ENCODE measurements at places on chromosomes 2 and 18.

- DNase-seq, result no peak
Measured at GRCh38 chr2:213105212-213105611, 46.2 kb downstream of the IKZF2 start.

- DNase-seq, result no peak
Measured at GRCh38 chr18:12435867-12436266, 28.1 kb downstream of the PRELID3A start.

DNA sequence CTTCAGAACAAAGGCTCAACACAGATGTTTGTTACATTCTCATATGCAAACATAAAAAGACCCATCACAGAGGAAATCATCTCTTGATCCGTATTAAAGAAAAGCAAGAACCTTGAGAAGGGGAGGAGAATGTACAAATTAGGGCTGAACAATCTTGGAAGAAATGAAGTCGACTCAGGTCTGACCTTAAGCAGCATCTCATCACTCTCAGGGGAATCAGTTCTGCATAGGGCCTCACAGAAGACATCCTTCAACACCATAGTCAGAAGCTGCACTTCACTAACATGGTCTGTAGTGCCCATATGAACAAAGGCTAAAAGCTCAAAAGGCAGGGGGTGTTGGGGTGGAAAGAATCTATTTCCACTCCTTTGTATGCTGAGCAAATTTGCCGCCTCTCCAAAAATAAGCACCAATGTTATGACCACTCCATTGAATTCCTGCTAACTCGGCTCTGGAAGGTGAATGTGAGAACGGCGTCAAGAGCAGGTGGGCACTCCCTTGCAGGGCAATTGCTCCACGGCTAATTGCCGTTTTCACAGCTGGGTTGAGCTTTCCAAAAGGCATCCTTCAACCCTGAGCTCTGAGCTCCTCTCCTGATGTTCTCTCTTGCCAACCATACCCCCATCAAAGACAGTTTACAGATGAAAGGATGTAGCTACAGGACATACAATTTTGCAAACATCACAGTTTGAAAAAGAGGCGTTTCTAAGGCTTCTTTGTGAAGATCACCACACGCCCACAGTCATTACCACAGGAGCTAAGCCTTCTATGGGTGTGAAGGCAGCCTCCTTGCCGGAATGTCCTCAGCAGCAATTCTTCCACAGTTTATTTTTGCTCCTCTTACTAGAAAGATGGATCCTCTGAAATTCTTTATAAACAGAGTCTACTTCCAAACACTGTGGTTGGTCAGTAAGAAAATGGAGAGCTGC, 10.0 kb downstream of the KLF7 start:
- no peak for DNase-seq

DNA sequence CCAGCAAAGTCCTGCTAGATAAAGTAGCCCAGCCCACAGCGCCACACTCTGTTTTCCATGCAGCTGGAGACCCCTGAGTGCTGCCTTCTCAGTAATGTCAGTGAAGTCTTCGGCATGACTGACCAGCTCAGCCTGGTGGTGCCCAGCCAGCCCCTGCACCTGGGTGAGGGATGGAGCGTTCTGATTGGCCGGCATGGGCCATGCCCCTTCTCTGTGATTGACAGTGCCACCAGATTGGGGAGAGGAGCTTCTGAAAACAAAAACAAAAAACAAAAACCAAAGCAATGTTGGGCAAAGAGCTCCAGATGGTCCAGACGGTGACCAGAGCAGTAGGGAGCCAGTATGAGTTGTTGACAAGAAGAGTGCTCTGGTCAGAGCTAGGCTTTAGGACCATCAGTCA, 122.6 kb downstream of the DYSF start:
- DNase-seq, result no peak

DNA sequence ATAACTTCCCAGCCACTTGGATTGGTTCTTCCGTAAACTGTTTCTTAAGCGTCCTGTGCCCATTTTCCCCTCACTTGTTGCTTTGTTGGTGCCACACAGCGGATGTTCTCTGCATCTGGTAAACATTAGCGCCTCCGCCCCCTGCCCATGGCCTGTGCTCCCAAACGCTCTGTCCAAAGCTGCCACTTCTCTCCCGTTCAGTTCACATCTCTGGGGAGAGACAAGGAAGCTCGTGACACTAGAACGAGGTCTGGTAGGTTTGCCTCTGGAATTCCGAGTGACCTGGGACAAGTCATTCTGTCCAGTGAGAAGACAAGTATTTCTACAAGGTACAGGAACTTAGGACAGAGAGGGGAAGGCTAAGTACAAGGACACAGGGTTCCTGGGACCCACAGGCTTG, 9.4 kb downstream of the COPS9 start:
- DNase-seq, result no peak

DNA sequence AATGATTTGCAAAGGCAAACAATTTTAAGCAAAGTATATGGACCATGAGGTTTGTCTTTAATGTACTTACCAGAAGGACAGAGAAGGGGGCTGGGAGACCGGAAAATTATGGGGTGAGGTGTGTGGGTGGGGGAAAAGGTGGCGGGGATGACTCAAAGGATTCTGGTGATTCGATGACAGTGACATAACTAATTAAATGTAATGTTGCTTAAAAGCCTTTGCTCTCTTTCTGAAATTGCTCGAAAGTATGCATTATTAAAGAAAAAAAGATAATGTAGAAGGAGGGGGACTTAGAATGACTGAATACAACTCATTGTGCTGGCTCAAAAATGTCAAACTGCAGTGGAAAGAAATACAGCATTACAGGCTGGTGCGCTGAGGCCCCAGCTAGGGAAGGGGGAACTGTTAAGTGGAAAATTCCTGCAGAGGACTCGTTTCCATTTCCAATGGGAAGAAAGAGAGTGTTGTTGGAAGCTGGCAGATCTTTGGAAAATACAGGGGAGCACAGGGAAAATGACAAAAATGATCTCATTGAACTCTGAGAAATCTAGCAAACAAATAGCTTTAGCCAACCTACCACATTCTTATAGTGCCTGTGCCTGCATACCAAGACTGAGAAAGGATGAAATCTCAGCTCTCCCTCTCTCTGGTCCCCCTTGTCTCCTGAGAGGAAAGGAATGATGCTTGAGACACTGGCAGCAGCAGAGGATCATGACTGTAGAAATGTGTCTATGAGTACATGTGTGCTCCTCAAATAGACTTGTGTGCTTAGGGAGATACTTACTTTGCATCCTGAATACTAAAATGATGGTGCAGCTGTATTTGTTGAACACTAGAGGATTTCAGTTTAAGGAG, 632.4 kb downstream of the NYAP2 start:
- DNase-seq, result peak; percentile 37

- DNase-seq, result peak; percentile 46
Measured at GRCh38 chr2:207474863-207475485, 54.8 kb upstream of the CREB1 start.

DNA sequence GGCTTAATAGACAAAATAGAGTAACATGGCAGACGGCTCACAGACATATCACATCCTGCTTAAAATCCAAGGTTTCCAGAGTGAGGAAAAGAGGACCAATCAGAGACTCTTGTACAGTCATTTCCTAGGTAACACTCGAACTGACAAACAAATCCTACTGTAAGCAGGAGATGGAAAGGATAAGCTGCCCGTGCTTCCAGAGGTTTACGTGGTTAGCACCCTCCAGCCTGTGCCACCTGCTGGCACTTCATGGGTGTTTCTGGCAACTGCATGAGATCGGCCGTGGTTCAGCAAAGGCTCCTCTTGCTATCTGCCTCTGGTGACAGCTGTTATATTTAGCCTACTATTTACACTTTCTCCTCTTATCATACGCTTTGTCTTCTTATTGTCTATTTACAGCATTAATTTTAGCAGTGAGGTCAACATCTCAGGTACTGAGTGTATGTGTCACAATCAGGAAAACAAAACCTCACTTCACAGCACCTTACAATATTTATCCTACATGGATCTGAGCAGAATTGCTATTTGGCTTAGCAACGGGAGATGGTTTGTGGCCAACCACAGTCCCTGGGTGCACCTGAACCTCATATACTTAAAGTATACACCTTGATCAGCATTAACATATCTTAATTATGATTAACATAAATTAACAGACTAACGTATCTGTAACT, 226.9 kb downstream of the TMEM163 start:
- peak; percentile 4 for DNase-seq

DNA sequence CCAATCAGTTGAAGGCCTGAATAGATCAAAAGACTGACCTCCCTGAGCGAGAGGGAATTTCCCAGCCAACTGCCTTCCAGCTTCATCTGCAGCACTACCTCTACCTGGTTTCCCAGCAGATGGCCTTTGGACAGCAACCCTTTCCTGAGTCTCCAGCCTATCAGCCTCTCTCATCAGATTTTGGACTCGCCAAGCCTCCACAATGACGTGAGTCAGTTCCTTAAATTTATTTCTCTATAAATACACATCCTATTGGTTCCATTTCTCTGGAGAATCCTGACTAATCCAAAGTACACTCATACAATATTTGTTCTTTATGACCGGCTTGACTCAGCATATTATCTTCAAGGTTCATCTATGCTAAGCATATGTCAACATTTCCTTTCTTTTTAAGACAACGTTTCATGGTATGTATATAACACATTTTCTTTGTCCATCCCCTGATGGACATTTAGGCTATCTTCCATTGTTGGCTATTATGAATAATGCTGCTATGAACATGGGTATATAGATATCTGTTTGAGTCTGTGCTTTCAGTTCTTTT, 294.6 kb downstream of the LRATD1 start:
- no peak for DNase-seq

- DNase-seq, result no peak
Measured at GRCh38 chr2:38092196-38092902, 16.4 kb upstream of the CYP1B1 start.

GRCh38 chr2:107336526-107336925, 450.6 kb upstream of the ST6GAL2 start:
- no peak for DNase-seq

DNA sequence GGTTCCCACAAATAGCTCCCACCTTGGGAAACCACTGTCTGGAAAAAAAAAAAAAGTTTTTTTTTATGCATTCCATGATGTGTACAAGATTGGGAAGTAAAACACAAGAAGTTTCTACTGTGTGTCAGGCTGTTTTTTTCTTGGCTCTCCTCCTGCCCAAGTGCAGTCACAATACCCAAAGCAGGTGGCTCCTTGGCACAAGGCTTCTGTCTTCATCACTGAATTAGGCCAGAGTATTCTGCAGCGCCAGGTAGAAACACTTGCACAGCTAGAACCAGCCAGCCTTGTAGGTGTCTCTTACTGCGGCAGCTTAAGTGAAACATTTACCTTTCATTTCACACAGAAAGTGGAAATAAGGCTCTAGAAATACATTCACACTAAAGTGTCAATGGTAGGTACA, 23.8 kb upstream of the MAL start:
- DNase-seq, result no peak

GRCh38 chr18:59273759-59274532, 692 bp upstream of the RAX start:
- DNase-seq, result no peak

- no peak for DNase-seq
Measured at GRCh38 chr2:202165945-202166344, 72.5 kb downstream of the SUMO1 start.

DNA sequence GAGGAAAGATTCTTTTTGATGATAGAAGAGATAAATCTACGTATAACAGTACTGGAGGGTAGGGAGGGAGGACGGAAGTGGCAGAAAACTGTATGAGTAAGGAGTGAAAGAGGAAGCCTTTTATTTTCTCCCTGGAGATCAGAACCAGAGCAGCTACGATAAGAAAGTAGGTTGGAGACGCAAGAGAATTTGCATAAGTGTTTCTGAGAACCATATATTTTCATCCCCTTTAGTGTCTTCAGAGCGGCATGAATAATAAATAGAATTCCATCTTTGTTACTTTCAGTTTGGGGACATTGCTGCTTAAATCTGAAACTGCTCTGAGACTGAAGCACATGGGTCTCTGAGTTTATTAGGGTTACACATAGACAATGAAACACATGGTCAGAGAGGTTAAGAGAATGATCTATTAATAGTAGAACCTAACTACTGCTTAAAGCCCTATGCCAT, 230.2 kb upstream of the TNP1 start:
- DNase-seq, result no peak

DNA sequence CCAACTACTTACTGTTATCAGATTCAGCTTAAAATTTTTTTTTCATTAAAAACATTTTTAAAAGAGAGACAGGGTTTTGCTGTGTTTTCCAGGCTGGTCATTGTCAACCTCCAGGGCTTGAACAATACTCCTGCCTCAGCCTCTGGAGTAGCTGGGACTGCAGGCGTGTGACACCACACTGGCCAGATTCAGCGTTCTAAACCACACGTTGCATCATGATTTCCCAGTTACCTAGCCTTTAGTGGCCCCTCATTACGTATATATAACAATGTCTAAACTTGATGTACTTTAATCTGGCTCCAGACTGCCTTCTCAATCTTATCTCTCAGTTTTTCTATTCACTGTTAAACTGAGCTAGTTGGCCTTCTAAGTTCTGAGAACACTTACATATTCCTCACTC, 89.6 kb downstream of the COMMD1 start:
- DNase-seq, result no peak

DNA sequence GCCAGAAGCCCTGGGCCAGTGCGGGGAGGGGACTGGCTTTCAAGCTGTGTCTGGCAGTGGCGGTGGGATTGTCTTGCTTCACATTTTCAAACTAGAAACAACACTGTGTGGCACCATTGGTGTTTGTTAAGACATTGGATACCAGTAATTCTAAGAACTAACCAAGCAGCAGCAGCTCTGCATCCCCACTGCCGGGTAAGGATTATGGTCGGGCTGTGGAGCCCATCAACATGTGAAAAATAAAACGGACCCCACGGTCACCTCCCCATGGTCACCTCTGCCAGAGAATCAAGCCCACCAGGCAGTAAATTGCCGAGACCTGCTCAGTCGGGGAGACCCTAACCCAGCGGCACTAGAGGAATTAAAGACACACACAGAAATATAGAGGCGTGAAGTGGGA, 65.3 kb downstream of the C18orf63 start:
- DNase-seq, result no peak

- DNase-seq, result no peak
Measured at GRCh38 chr18:57807336-57808117, 4.4 kb upstream of the ATP8B1 start.

DNA sequence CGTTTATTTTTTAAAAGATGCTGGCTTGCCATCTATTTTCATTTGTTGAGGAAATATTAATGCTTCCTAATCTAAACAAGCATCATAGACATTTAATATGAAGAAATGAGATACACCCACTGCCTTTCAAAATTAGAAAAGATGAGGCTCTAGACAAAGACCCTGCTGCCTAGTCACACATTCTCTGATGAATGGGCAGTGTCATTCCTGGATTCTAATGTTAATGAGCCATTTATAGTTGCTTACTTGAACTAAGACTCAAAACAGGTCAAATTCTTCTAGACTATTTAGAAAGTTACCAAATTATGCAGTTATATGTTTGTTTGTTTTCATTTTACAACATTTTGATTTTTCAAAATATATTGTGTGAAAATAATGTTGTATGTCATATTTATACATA, 237.6 kb downstream of the CDH7 start:
- DNase-seq, result no peak

GRCh38 chr2:230312638-230313037, 14.4 kb upstream of the SP140L start:
- no peak for DNase-seq

- DNase-seq, result no peak
Measured at GRCh38 chr2:209872675-209873074, 101.0 kb downstream of the UNC80 start.

All from mammary epithelial cell (primary cell).